ELR (cell line): ENCODE measurements at places on chromosomes 7 and 10.

DNA sequence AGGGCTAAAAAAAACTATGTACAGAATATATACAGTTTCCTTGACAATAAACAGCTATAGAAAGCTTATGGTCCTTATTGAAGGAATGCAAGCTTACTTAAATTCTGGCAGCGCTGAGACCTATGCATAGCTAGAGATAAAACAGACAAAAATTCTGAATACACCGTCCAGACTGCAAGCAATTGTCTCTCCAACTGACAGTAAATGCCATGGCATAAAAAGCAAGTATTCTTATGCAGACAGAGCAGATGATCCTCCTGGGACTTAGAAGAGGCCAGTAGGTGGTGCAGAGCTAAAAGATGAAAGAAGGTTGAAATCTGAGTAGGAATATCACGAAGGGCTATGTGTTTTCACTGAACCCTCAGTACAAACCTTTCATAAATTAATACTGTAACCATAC, 157.0 kb upstream of the CACNA2D1 start:
- DNase-seq: peak; percentile 6

DNA sequence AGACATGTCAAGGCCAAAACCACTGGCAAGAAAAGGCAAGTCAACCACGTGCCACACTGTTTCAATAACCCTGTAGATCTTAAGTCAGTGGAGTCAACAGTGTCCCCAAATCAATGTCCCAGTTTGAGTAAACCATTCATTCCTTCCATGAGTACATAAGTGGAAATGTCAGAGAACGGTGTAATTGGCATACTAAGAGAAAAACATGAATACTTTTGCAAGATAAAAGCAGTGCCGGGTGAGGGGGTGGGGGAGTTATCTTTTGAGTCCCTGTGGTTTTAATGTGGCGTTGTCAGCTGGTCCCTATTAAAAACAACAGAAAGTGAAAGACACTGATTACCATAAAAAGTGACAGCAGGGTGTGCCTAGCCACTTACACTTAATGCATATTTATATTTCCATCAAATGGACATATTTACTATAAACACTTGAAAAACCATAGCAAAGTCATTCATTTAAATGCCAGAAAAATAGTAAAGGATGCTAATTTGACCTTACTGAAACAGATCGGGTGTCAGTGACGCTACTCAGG, 37.8 kb downstream of the RSU1 start:
- DNase-seq: no peak

DNA sequence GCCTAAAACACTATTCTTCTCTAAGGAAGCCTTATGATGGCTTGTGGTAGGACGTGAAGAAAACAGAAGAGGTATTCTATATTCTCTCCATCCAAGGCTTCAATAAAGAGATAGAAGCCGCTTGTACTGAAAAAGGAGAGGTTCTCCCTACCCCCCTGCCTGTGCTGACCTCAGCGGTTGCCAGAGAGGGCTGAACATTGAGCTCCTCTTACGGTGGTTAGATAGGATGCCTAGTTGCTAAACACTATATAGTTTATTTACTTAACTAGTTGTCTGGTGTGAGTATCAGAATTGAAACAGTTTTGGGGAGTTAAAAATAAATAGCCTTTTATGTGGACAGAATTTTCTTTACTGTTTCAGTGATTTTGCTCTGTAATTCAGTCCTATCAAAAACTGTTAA, 112.2 kb downstream of the TFPI2 start:
- DNase-seq: no peak

DNA sequence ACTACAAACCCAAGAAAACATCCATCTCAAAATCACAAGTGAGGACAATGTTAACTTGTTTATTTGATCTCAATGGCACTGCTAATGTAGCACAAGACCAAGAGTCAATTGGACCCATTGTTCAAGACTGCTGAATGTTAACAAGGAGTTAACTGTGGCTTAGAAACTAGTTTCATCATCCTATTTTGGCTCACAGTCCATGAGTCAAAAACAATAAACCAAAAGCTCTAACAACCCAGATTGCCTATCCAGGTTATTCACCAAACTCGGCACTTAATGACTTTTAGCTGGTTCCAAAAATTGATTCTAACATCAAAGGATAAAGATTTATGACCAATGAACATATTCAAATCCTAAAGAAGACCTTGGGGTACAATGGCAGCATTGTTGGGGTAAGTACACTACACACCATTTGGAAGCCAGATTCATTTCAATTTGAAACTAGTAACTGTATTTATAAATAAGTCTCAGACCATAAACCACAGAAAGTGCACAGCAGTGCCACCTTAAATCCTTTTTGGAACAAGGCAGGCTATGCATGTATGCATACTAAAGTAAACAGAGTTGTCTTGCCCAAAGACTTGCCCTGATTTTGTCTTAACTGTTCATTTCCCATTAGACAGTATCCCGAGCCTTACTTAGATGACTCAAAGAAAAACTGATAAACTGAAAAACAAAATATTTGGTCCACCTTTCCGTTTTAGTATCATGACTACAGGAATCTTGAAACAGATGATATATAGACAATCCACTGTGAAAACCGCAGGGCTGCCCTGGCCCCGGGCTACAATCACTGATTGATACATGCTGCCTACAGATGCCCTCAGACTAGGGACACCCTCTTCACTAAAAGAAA, 84.5 kb downstream of the SRPK2 start:
- DNase-seq: peak; percentile 45

- DNase-seq: no peak
These were observed 127.9 kb upstream of the EEPD1 start for GRCh38 chr7:36025190-36025589.

GRCh38 chr10:101217450-101218281, 11.6 kb downstream of the LBX1 start:
- DNase-seq: peak; percentile 53

- no peak for DNase-seq
These were observed 69.4 kb downstream of the CARD11 start for GRCh38 chr7:2974093-2974819.

- DNase-seq: no peak
These were observed 262.5 kb downstream of the TCERG1L start for GRCh38 chr10:131049016-131049415.

DNA sequence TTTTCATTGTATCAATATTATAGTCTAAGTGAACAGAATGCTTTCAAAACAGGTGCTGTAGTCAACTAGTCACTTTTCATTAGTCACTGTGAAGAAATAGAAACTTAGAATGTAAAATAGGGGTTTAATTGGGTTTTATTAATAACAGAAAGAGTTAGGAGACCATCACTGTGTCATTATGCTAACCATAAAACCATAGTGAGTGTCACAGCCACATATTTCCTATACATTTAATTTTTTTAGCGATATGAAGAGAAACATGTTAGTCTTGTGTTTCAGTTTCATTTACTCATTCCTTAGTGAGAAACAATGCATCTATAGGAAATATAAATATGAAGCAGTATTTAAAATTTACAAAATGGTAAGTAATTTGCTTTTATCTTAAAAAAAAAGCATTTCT, 22.2 kb downstream of the SPAG6 start:
- DNase-seq: no peak

- DNase-seq: no peak
These were observed 1.8 kb downstream of the CPXM2 start for GRCh38 chr10:123889821-123890220.

- no peak for DNase-seq
These were observed 30.2 kb upstream of the ARHGAP12 start for GRCh38 chr10:31958856-31959255.

GRCh38 chr7:123627851-123628250, 26.2 kb downstream of the ASB15 start:
- DNase-seq: no peak

DNA sequence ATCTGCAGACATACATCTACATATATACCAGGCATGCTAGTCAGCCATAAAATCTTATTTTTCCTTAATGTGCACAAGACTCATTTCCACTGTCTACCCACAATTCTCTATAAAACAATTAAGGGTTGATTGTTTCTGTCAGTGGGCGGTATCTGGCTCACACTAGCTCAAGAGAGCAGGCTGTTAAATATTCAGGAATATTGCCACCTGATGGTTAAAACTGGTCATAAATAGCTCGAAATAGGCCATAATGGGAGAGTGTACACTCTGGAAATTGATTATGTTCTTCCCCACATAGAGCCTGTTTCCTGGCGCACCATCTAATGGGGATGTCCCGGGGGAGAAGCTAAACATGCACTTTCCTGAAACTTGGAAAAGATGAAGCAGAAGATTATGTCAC, 620.6 kb upstream of the ANKRD30A start:
- no peak for DNase-seq

- no peak for DNase-seq
These were observed 72.0 kb downstream of the PAX2 start for GRCh38 chr10:100817268-100817839.

DNA sequence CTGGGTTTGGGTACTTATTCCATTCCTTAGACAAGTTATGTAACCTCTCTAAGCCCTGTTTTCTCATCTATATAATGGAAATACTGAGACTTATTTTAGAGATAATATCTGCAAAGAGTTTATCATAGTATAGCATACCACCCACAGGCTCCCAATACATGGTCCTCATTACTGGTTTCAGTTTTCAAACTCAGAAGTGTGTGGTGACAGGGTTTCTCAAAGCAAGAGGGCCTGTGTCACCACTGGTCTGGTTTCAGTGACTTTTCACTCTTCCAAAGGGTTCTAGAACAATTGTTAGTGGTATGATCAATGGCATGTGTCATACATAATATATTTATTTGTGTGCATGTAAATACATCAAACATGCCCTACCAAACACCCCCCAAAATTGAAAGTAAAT, 89.2 kb upstream of the BMPER start:
- no peak for DNase-seq

DNA sequence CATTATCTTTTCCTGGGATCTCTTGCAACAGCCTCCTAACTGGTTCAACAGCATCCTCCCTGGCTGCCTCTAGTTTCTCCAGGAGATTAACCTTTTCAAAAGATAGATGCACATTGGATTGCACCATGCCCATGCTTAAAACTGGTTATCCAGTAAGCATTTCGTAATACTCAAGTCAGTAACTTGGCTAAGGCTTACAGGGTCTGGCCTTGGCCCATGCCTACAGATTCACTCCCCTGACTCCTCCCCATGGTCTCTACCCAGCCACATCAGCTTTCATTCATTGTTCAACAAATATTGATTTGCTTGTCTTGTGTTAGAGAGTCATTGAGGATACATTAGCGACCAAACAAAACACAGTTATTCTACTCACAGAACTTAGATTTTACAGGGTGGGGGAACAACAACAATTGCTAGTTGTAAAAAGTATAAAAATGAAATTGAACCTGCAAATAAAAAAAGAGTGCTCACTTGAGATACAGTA, 1.8 kb upstream of the KIF20B start:
- no peak for DNase-seq

- peak; percentile 53 for DNase-seq
These were observed 23.2 kb downstream of the NT5C3A start for GRCh38 chr7:33039257-33039902.

- no peak for DNase-seq
These were observed 85.6 kb upstream of the ANLN start for GRCh38 chr7:36304099-36304425.

DNA sequence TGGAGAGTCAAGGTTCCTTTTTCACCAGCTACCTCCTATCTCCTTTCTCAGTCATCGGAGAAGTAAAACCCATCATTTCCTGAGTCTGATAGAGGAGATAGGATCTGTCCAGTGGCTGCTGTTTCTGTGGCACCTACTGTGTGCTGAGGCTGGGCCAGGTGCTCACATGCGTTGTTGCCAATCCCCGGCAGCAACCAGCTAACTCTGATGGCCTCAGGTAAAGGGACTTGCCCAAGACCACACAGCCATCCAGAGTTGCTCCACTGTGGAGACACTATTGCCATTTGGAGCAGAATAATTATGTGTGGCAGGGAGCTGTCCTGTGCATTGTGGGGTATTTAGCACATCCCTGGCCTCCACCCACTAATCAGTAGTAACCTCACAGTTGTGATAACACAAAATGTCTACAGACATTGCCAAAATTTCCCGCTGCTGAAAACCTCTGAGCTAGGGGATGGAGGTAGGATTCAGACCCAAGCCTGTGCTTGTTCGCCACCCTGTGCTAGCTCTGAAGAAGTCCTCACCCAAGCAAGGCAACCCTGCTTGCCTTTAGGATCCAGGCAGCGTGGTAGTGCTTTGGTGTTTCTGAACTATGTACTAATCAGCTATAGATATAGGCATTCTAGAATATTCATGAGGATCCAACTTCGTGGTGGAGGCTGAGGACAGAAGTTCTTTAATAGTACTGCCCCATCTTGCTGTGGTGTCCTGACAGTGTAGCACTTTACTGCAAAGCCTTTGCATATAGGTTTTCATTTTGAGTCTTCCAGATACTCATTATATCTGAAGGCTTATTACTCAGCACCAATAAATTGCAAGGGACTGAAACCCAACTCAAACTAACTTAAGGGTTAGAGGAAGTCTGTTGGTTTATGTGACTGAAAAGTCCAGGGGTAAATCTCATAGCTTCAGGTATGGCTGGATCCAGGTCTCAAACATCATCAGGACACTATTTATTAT, 164.6 kb downstream of the GRK5 start:
- no peak for DNase-seq

DNA sequence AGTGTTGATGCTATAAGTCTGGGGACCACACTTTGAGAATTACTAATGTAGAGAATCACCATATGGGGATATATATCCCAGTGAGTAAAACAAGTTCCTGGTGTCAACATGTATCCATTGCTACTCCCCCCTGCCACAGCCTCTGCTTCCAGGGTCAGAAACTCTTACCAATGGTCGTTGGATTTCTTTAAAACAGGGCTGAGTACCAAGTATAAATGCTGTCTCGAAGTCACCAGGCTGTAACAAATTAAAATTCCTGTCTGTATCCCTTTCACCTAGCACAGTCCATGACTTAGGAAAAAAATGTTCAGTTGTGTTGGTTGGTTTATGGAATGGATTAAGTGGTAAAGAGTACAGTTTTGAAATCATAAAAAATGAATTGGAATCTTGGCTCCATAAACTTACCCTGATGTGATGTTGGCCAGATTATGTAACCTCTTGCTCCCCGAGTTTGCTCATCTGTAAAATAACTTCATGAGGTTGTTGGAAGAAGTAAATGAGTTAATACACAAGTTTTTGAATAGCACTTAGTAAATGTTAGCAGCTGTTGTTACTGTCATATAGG, 364.0 kb upstream of the LRGUK start:
- DNase-seq: no peak

GRCh38 chr10:132575320-132576201, 38.0 kb downstream of the INPP5A start:
- peak; percentile 58 for DNase-seq

DNA sequence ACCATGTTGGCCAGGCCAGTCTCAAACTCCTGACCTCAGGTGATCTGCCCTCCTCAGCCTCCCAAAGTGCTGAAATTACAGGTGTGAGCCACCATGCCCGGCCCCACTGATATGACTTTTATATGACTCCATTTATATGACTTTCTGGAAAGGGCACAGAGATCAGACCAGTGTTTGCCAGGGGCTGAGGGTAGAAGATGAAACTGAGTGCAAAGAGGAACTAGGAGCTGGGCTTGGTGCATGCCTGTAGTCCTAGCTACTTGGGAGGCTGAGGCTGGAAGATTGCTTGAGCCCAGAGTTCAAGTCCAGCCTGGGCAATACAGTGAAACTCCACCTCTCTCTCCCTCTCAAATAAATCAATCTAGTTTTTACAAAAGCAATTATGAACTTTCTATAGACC, 7.5 kb downstream of the BRAF start:
- DNase-seq: no peak

- no peak for DNase-seq
These were observed 14.4 kb upstream of the GJC3 start for GRCh38 chr7:99943641-99944496.

- no peak for DNase-seq
These were observed 43.0 kb downstream of the TMEM130 start for GRCh38 chr7:98826811-98827231.
